ENCODE measurements at places on chromosomes 4 and X.
A peak's percentile ranks its signal among the peaks of the same experiment; 100 is the strongest.

- no peaks in the 10 kb centered on the region for H3K4me1 ChIP-seq
- no peak overlapping the region for H3K27ac ChIP-seq
- no peak overlapping the region for H3K4me3 ChIP-seq
- DNase-seq: no peak
Observed at GRCh38 chr4:23769406-23769805, 120.4 kb downstream of the PPARGC1A start.

DNA sequence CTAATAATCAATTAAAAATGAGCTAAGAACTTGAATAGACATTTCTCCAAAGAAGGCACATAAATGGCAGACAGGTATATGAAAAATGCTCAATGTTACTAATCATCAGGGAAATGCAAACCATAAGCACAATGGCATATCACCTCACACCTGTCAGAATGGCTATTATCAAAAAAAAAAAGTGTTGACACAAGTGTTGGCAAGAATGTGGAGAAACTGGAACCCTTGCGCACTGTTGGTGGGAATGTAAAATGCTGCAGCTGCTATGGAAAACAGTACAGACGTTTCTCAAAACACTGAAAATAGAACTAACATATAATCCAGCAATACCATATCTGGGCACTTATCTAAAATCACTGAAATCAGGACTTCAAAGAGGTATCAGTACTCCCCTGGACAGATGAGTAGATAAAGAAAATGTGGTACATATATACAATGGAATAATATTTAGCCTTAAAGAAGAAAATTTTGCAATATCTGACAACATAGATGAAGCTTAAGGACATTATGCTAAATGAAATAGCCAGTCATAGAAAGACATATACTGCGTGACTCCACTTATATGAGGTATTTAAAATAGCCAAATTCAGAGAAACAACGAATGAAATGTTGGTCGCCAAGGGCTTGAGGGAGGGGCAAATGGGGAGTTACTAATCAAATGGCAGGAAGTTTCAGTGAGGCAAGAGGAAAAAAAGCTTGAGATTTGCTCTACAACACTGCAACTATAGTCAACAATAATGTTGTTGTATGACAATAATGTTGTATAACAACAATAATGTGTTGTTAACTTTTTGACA, 175.5 kb downstream of the WDFY3 start:
- H3K4me3 ChIP-seq: no peak overlapping the region
- no peak for DNase-seq
- no peaks in the 10 kb centered on the region for H3K4me1 ChIP-seq
- H3K27me3 ChIP-seq: no peaks in the 10 kb centered on the region
- H3K27ac ChIP-seq: no peak overlapping the region
- H3K36me3 ChIP-seq: no peaks in the 10 kb centered on the region

GRCh38 chrX:73478961-73479360, 32.1 kb downstream of the CDX4 start:
- no peaks in the 10 kb centered on the region for H3K36me3 ChIP-seq
- DNase-seq: no peak
- no peak overlapping the region for H3K27ac ChIP-seq
- no peak overlapping the region for H3K4me3 ChIP-seq
- no peaks in the 10 kb centered on the region for H3K4me1 ChIP-seq

DNA sequence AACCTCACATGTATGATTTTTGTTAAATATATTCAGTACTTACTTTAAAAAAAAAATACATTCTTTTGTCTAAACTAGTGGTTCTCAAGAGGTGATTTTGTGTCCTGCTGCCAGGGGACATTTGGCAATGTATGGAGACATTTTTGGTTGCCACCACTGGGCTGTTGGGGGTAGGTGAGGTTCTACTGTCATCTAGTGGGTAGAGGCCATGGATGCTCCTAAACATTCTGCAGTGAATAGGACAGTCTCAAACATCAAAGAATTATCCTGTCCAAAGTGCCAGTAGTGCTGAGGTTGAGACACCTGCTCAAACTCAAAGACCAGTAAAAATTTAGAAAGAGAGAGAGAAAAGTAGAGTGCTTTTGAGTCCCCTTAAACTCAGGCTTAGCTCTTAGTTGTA, 32.9 kb upstream of the PGM2 start:
- peak; percentile 8 for DNase-seq
- no peaks in the 10 kb centered on the region for H3K36me3 ChIP-seq
- no peaks in the 10 kb centered on the region for H3K4me1 ChIP-seq
- no peak overlapping the region for H3K27ac ChIP-seq

- DNase-seq: no peak
- no peaks in the 10 kb centered on the region for H3K27me3 ChIP-seq
- no peak overlapping the region for H3K27ac ChIP-seq
- H3K4me3 ChIP-seq: no peak overlapping the region
Observed at GRCh38 chrX:148573119-148573518, 72.7 kb downstream of the AFF2 start.

DNA sequence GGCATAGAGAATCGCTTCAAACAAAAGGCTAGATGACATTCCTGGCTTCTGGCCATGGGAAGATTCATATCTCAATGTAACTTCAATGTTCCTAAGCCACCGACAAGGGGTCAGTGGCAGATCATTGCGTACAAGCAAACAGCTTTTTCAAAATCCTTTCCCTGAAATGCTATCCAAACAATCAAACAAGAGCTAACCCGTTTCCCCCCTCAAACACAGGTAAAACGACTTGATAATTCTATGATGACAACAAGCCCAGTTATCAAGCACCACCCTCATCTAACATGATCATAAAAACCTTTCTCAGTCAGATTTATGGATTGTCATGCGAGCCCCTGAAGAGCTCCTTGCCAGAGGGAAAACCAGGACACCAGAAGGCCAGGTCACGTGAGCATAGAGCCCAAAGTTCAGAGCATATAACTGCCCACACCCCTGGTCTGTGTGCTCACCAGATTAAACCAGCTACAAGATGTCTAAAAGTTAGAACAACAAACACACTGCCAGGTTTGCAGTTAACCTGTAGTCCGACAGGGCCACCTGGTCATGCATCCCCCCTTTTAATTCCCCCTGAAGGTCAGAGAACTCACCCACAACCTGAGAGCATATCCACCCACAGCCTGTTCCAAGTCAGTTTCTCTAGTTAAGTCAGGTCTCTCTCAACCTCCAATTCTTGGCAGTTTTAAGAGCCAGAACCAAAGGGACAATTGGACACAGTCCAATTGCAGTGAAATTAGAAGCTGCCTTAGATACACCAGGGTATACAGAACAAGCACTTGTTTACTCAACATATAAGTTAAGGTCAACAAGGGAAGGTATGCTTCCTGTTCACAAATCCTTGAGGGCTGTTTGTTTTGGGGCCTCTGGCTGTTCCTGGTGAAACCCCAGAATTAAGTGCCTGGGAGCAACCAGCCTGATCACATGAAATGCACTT, 248.1 kb upstream of the PPARGC1A start:
- H3K27me3 ChIP-seq: no peaks in the 10 kb centered on the region
- H3K36me3 ChIP-seq: no peaks in the 10 kb centered on the region
- H3K4me1 ChIP-seq: no peaks in the 10 kb centered on the region

DNA sequence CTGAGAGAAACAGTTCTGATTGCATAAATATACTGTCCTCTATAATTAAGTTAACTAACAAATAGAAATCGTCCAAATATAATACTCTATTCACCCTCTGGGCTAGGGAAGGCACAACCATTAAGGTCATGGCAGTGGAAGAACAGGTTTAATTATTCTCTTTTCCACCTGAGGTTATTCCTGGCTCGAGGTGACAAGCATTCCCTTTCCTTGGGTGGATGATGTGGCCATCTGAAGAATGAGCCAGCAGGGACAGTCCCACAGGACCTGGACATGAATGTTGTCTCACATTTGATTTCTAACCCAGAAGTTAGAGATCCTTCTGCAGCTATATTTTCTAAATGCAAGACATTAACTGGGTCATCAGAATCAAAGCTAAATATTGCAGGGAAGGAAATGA, 5.5 kb downstream of the IBSP start:
- H3K27ac ChIP-seq: no peak overlapping the region
- H3K36me3 ChIP-seq: no peaks in the 10 kb centered on the region
- no peaks in the 10 kb centered on the region for H3K4me1 ChIP-seq
- DNase-seq: no peak
- H3K27me3 ChIP-seq: no peaks in the 10 kb centered on the region

DNA sequence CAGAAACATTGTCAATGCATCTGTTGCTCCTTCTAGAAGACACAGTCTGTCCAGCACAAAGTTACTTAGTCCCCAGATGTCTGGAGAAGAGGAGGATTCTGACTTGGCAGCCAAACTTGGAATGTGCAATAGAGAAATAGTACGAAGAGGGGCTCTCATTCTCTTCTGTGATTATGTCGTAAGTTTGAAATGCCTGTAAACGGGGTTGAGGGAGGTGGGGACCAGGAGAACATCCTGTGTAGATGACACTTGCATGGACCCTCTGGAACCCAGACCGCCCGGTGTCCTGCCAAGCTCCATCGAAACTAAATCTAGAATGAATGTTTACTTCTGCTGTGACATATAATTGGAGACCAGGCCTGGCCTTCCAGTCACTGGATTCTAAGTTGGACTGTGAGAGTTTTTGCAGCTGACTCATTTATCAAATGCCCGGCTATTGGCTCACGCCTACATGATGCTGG, 45.0 kb upstream of the MSANTD1 start:
- H3K4me1 ChIP-seq: peaks cover 20% of the 10 kb centered on the region
- peaks cover 36% of the 10 kb centered on the region for H3K36me3 ChIP-seq
- H3K27ac ChIP-seq: no peak overlapping the region

DNA sequence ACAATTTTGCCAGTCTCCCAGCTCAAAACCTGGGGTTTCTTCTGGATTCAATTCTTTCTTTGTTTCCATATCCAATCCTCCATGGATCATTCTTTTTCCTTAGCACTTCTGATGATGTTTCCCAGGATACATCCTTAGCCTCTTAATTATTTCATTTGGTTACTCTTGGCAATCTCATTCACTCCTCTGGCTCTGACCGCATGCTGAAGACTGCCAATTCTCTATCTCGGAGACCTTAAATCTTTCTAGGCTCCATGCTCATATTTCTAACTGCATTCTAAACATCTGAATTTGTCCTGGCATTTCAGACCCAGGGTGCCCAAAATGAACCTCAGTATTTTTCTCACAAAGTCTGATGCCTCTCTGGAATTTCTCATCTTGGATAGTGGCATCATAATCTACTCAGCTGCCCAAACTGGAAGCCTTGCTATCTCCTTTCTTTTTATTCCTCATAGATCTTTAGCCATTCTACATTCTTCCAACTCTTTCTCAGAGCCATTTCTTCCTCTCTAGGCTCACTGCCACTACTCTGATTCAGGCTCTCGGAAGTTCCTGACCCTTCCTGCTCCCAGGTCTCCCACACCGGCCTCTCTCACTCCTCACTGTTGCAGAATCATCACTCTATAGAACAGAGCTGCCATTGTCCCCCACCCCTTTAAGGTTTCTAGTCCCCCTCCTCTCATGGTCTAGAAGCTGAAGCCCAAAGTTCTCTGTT, 290.2 kb downstream of the CAMK2D start:
- no peak overlapping the region for H3K4me3 ChIP-seq
- DNase-seq: no peak
- no peaks in the 10 kb centered on the region for H3K36me3 ChIP-seq
- no peaks in the 10 kb centered on the region for H3K27me3 ChIP-seq

- H3K4me3 ChIP-seq: no peak overlapping the region
- no peak for DNase-seq
- no peaks in the 10 kb centered on the region for H3K36me3 ChIP-seq
- H3K27ac ChIP-seq: no peak overlapping the region
Observed at GRCh38 chrX:84441143-84441542, 61.1 kb downstream of the HDX start.

DNA sequence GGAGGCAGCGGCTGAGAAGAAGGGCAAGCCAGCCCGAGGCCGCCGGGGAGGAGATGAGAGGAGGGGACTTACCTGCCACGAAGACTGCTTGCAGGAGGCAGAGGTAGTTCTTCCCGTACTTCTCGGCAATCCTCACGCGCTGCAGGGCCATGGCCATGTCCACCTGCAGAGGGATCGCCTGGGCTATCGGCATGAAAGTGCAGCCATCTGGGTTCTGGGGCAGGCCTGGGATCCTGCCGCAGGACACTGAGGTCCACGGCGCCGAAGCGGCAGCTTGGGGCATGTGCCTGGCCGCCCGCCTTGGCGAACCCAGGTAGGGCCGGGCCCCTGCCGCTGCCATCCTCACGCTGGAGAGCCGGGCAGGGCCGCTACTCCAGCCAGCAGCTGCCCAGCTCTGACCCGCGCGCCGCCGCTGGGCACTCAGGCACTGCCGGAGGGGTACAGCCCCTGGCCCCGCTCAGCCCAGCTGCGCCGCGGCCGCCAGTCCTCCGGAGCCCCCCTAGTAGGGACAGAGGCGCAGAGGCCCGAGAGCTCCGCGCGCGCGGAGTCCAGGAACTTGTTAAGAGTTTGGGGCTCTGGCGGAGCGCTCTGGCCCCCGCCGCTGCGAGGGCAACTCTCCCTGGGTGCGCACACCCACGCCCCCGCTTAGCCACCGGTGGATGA, 16.0 kb downstream of the MCF2 start:
- no peak overlapping the region for H3K4me3 ChIP-seq
- H3K4me1 ChIP-seq: no peaks in the 10 kb centered on the region
- no peak overlapping the region for H3K27ac ChIP-seq
- DNase-seq: no peak

DNA sequence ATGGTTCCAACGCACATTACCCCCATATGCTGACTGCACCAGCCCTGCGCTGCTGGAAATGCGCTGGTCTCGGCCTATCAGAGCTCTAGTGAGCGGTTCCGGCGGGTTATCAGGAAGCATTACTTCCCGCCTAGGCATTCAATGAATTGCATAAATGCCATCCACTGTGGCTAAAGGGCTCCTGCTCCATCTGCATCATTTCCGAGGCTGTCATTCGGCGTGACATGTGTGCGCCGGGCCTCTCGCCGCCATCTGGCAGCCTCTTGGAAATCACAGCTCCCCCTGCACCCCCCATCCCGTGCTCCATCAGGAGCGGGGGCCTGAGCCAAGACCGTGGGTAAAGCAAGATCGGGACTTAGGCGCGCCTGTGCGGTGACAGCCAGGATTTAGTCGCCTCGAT, 64.4 kb downstream of the SEPSECS start:
- no peaks in the 10 kb centered on the region for H3K4me1 ChIP-seq
- DNase-seq: no peak
- no peaks in the 10 kb centered on the region for H3K27me3 ChIP-seq
- no peaks in the 10 kb centered on the region for H3K36me3 ChIP-seq
- no peak overlapping the region for H3K4me3 ChIP-seq

GRCh38 chr4:27366104-27366823, 505.6 kb downstream of the STIM2 start:
- no peaks in the 10 kb centered on the region for H3K27me3 ChIP-seq
- no peaks in the 10 kb centered on the region for H3K4me1 ChIP-seq
- no peaks in the 10 kb centered on the region for H3K36me3 ChIP-seq
- DNase-seq: no peak
- no peak overlapping the region for H3K27ac ChIP-seq

DNA sequence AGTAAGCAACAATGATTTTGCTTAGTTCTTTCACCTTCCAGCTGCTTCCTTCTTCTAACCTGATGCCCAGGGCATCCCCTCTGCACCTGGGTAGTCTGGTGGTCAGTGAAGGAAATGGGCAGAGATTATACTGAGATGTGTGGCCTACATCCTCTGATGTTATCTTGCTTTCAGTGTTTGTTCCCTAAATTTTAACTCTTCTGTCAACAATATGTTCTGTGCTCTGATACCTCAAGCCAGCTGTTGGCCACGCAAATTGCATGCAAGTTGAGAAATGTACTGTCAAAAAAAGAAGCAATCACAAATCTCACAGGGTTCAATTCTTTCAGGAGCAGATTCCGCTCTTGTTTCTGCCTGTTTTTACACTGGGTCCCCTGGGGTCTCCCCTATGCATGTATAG, 73.8 kb downstream of the FBXW7 start:
- no peaks in the 10 kb centered on the region for H3K27me3 ChIP-seq
- H3K4me1 ChIP-seq: no peaks in the 10 kb centered on the region
- H3K36me3 ChIP-seq: no peaks in the 10 kb centered on the region
- no peak overlapping the region for H3K27ac ChIP-seq
